Fibroblast of the conjunctiva (primary cell): ENCODE measurements at places on chromosomes 5 and 9.

- no peak for DNase-seq
Measured at GRCh38 chr5:158874792-158875191, 224.9 kb downstream of the EBF1 start.

GRCh38 chr5:36656556-36656955, 50.1 kb downstream of the SLC1A3 start:
- no peak for DNase-seq

GRCh38 chr5:128466554-128466953, 71.5 kb downstream of the FBN2 start:
- peak; percentile 30 for DNase-seq

- no peak for DNase-seq
Measured at GRCh38 chr5:98911280-98912040, 17.3 kb downstream of the CHD1 start.

DNA sequence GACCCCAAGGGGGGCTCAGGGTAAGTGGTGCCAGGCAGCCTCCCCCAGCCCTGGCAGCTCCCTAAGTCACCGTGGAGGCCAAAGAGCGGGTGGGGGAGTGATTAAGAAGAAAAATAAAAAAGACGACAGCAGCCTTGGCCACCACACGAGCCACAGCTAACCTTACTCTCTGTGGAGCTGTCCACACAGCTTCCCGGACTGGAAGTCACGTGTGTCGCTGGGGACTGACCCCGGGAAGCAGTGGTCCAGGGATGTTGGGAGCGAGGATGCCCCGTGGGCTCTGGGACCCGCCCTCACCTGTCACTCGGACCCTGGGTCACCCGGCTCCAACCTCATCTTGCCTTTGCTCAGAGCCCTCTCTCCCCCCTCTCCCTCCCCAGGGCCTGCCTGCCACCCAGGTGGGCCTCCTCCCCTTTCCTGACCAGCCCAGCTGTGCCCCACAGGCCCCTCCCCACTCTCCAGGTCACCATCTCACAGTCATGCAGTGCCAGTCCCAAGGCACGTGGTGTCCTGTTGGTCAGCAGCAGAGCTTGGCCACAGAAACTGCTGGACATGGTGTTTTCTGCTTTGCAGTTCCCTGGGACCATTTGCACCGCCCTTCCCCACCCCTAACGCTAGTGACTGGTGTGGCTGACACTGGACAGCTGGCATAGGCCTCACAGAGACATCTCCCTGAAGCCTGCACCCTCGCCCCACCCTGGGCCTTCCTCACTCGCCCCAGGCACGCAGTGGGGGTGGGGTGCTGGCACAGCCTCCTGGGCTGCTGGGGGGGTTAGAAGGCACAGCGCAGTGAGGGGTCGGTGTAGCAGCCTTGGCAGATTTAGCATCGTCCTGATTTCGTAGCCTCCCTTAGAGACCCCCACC, 9.8 kb upstream of the EXOC3 start:
- DNase-seq, result no peak

DNA sequence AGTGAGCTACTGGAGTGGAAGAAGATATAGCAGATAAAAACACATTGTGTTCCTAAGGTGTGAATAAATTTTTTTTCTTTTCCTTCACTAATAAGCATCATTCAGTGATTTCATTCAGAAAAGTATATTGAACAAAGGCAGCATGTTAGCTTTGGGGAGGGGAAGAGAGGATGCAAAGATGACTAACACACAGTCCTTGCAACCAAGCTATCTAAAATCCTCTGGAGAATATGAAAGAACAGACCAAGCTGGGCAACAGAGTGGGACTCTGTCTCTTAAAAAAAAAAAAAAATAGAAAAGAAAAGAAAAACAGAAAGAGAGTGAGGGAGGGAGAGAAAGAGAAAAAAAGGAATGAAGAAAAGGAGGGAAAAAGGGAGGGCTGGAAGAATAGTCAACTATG, 22.3 kb upstream of the OMD start:
- DNase-seq, result no peak

- no peak for DNase-seq
Measured at GRCh38 chr9:124016175-124017050, 4.8 kb downstream of the LHX2 start.

GRCh38 chr5:101482931-101483330, 579.8 kb upstream of the ST8SIA4 start:
- no peak for DNase-seq

- DNase-seq, result no peak
Measured at GRCh38 chr5:10987925-10988504, 227.0 kb upstream of the DAP start.

GRCh38 chr5:166710271-166710670, 1581.2 kb upstream of the WWC1 start:
- no peak for DNase-seq

GRCh38 chr9:112078432-112078831, 96.7 kb downstream of the SUSD1 start:
- DNase-seq, result no peak

DNA sequence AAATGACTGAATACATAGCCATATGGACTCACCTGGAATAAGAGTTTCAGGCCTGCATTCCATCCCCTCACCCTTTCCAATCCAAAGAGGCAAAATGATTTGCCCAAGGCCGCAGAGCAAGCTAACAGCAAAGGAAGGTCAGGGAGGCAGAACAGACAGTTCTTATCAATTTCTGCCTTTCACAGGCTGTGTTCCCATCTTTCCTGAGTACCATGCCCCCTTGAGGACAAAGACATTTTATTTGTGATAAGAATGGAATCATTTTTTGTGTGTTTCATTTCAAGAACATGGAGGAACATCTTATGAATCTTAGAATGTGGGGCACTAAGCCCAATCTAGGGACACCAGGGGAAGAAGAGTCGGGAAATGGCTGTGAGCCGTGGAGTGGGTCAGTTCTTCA, 13.9 kb downstream of the LHFPL2 start:
- no peak for DNase-seq

DNA sequence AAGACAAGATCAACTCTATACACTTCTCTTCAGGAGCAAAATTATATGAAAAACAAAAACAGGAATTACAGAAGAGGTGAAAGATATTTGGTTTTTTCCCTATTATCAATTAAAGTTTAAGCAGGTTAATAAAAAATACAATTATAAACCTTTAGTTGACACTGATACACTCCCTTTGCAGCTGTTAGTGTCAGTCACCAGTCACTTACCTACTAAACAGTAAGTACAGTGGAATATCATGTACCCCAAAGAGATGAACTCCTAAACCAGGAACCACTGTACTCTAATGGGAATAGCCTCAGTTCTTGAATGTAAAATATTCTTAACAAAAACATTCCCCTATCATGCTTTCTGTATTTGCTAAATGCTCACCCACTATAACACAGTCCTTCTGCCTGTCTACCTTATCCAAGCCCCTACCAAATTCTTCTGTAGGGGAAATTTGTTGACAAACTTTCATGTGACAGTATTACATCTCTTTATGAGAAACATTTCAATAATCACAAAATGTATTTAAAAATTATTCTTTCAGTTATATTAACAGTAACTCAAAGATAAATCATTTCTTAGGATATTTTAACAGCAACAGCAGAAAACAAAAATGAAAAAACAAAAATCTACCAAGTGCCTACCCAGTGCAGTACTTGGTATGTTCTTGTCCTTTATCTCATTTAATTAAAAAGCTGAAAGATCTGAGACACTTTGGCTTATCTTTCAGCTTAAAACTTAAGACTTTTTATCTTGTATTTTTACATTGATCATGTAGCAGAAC, 212.8 kb downstream of the MLLT3 start:
- no peak for DNase-seq

DNA sequence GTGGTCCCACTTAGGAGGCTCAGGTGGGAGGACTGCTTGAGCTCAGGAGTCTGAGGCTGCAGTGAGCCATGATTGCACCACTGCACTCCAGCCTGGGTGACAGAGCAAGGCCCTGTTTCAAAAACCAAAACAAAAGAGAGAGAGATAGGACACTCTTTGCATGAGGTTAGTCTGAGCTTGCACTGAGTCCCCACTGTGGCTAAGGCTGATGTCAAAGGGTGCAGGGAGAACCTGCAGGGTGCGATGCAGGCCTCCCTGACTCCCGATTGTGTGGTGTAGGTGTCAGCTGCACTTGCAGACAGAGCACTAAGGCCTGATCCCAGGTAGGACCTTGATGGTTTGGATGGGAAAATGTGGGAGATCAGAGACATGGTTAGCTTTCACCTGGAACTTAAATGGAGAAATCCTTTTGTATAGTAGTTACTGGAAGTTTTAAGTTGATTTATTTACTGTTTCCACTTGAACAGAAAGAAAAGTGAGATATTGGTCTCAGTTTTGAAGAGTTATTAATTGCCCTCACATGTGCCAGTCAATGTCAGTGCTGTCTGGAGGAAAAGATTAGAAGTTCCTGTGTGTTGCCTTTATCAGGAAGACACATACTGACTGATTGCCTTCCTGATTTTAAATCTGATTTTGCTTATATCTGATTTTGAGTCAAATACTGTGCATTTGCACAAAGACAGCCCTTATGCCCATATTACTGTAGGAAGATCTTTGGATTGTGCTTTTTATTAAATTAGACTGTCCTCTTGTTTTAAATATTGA, 260.0 kb downstream of the MAST4 start:
- DNase-seq, result no peak

DNA sequence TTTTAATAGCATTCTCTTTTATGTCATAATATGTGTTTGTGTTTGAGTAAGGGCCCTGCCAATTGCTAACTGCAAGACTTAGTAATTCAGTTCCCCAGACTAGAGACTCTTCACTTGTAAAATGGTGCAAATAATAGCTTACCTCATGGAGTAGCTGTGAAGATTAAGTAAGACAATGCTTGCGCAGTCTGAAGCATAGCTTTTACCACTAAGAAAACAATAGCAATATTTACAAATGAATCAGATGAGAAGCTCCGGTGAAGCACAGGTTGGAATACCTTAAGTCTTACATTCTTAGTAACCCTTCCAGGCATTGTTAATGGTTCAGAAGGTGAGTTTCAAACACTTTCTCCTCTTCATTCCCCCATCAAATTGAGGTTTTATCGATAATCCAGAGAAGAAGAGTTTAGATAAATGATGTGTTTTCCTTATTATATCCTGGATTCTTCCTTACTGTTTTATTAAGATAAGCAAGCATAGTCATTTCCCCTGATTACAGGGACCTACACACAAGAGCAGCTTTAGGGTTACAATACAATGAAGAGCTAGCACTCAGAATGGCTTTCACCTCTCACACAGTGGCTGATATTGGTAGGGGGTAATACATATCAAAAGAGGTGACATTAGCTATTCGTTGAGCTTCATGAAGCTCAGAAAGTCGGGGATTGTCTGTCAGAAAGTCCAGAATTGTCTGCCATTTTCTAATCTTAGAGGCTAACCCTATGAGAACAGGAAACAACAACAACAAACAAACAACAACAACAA, 96.4 kb upstream of the EDIL3 start:
- DNase-seq, result no peak

DNA sequence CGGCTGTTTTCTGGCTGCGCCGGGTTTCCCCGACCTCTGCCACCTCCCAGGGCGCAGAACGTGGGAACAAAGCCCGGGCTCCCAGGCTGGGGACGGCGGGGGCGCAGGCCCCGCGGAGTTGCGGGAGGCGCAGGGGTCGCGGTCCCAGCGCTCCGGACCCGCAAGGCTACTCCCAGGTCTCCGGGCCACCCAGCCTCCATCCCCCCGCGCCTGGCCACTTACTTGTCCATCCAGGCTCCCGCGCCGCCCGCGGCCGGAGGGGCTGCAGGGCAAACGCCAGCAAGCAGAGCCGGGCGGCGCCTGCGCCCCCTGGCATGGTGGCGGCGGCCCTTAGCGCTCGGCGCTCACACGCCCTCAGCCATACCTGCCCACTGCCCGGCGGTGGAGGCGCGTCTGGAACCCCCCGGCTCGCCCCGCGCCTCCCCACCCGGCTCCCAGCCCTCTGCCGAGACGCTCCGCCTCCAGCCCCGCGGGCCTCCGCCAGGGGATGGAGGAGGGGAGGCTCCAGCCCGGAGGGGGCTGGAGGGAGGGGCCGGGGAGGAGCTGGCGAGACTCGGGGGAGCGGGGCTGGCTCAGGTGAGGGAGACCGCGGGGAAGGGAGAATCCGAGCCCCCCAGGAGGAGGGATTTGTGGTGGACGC, at the start of gene ADAM19:
Gene ADAM19, minus strand, starts transcription at position 395 of the 640 bp plus-strand sequence. Its CDS starts 79 bp downstream, at position 316.
- DNase-seq, result no peak

- no peak for DNase-seq
Measured at GRCh38 chr5:146703499-146703898, 175.1 kb downstream of the PPP2R2B start.

DNA sequence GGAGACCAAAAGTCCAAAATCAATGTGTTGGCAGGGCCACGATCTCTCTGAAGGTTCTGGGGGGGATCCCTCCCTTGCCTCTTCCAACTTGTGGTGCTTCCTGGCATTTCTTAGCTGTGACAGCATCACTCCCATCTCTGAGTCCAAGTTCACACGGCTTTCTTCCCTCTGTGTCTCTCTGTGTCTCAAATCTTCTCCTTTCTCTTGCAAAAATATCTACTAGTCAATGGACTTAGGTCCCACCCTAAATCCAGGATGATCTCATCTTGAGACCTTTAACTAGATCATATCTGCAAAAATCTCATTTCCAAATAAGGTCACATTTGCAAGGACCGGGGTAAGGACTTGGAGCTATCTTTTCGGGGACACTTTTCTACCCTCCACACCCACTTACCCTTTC, 186.1 kb downstream of the HSD17B3 start:
- no peak for DNase-seq

GRCh38 chr9:134847752-134848432, 32.7 kb upstream of the FCN2 start:
- DNase-seq, result no peak

DNA sequence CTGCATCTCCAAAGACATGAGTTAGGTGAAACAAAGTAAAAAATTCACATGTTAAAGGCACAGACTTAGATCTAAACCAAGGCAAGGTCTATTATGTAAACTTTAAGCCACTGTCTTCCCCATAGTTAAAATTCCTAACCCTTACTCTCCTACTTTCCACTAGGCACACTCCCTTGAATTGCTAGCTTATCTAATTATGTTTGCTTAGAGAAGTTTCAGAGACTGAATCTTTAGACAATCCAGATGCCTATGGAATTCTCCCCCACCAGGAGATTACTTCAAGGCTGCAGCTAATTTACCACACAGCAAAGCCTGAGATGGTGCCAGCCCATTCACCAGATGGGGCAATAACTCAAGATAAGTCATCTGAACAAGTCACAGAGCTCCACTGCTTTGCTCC, 803.1 kb upstream of the COX7C start:
- no peak for DNase-seq

DNA sequence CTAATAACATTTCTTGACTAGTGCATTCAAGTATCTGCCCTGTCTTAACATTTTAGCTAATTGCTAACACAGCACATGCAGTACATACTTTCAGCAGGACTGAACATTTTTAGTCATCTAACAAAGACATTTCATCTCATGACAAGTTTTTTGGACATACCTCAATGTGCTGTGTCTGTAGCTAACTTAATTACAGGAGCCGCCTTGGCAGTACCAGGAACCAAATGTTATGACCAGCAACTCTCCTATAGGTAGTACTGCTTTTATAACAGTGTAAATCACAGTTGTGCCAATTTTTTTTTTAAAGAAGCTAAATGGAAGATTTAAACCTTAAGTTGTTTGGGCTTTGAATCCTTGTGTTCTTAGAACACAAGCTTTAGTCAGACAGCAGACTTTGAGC, 99.4 kb upstream of the SAP30L start:
- DNase-seq, result no peak

- peak; percentile 8 for DNase-seq
Measured at GRCh38 chr5:147098233-147098790, 136.5 kb upstream of the STK32A start.

- DNase-seq, result no peak
Measured at GRCh38 chr5:157362012-157362411, 96.1 kb downstream of the CYFIP2 start.

GRCh38 chr5:55232271-55232984, 980 bp downstream of the CCNO start:
- no peak for DNase-seq
